ENCODE measurements at places on chromosomes 11 and 22. TPM values are rescaled to one million over a fixed set of nuclear protein-coding genes. Genes with fewer than 3 reads are reported as not detected.

The IL10RA gene
- 3.1 TPM for total RNA-seq

The CASP12 gene
- total RNA-seq, result not detected

GRCh38 chr11:117819096-117820040 lies 5.2 kb downstream of the FXYD2 start:
- peak; percentile 67 for DNase-seq
- H3K27ac ChIP-seq, result peak overlapping the region; percentile 62
- H3K27me3 ChIP-seq, result no peaks in the 10 kb centered on the region
- H3K4me3 ChIP-seq, result no peak overlapping the region
- no peaks in the 10 kb centered on the region for H3K36me3 ChIP-seq

DNA sequence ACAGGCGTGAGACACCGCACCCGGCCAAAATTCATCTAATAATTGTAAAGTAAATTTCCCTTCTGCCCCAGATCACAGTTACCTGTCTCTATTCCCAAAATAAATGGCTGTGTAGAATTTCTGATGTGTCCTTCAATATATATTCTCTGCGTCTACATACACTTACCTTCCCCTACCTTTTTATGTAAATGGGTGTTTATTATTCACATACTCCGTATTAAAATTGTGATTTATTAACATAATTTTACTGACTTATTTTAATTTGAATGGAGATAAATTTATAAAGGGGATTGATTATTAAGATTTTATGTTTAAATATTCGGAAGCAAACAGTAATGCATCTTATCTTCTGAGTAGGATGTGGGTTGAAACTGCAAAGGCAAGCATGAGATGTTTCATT lies 16.4 kb upstream of the ZNF280A start:
- no peak overlapping the region for H3K4me3 ChIP-seq
- no peaks in the 10 kb centered on the region for H3K27me3 ChIP-seq
- no peaks in the 10 kb centered on the region for H3K4me1 ChIP-seq
- no peak overlapping the region for H3K27ac ChIP-seq
- no peak for DNase-seq

- H3K27ac ChIP-seq, result no peak overlapping the region
- H3K36me3 ChIP-seq, result no peaks in the 10 kb centered on the region
- no peak for DNase-seq
- no peaks in the 10 kb centered on the region for H3K27me3 ChIP-seq
- no peak overlapping the region for H3K4me3 ChIP-seq
Measured at GRCh38 chr11:71446942-71447688, 1.1 kb downstream of the DHCR7 start.

DNA sequence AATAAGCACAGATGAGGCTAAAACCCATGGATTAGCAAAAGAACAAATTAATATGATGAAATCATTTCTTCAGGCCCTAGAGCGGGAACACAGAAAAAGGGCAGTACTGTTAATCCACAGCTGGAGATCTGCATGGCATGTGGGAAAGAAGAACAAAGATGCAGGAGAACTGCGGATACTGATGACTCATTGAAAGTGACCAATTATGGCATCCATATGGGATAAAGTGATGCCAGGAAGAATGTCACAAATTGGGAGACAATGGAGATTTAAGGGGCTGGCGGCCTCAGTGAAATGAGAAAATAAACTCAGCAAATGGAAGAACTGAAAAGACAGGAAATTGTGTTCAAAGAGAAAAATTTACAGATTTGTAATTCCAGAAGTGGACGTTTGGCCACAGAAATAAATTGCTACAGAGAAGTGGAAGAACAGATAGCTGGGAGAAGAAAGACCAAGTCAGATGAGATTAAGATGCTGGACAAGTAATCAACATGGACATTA lies 39.4 kb downstream of the SIK3 start:
- DNase-seq, result no peak
- no peak overlapping the region for H3K4me3 ChIP-seq
- H3K27ac ChIP-seq, result no peak overlapping the region
- H3K36me3 ChIP-seq, result no peaks in the 10 kb centered on the region

All from pancreas (tissue), 10 donors.